Esophagus (tissue), 2 donors: ENCODE measurements at places on chromosomes 7 and 10. TPM values are rescaled to one million over a fixed set of nuclear protein-coding genes. Genes with fewer than 3 reads are reported as not detected.

TMEM140 gene
- polyA plus RNA-seq, result 1.9 TPM

CRPPA gene
- polyA plus RNA-seq, result 0.12 TPM

CRHR2 gene
- 0.04 TPM for polyA plus RNA-seq

AKR1D1 gene
- polyA plus RNA-seq, result not detected

DYNC1I1 gene
- 0.69 TPM for polyA plus RNA-seq

DRGX gene
- 0.04 TPM for polyA plus RNA-seq

NPC1L1 gene
- polyA plus RNA-seq, result 0.07 TPM

C10orf71 gene
- not detected for polyA plus RNA-seq

ABLIM1 gene
- polyA plus RNA-seq, result 121 TPM

CPED1 gene
- 0.29 TPM for polyA plus RNA-seq

C10orf53 gene
- polyA plus RNA-seq, result not detected

CCDC3 gene
- 24.3 TPM for polyA plus RNA-seq

KNDC1 gene
- polyA plus RNA-seq, result 0.39 TPM

SH2D4B gene
- polyA plus RNA-seq, result 0.02 TPM

GIMAP2 gene
- polyA plus RNA-seq, result 2.1 TPM

PROSER2 gene
- polyA plus RNA-seq, result 6.8 TPM

RAPGEF5 gene
- 6.6 TPM for polyA plus RNA-seq

CFAP70 gene
- polyA plus RNA-seq, result 0.60 TPM

NRG3 gene
- polyA plus RNA-seq, result 0.01 TPM

PRKG1 gene
- 0.84 TPM for polyA plus RNA-seq

ARHGAP22 gene
- 1.6 TPM for polyA plus RNA-seq

CDC14C gene
- not detected for polyA plus RNA-seq

IFIT3 gene
- 2.6 TPM for polyA plus RNA-seq

TMEM270 gene
- not detected for polyA plus RNA-seq

GIMAP7 gene
- 10.1 TPM for polyA plus RNA-seq

CCAR1 gene
- 55.7 TPM for polyA plus RNA-seq

PNLIPRP3 gene
- 7.9 TPM for polyA plus RNA-seq

OR2A5 gene
- not detected for polyA plus RNA-seq

KCNMA1 gene
- polyA plus RNA-seq, result 11.2 TPM

SPAM1 gene
- not detected for polyA plus RNA-seq
